Right cardiac atrium (tissue), 5 donors: ENCODE measurements at places on chromosomes 7 and 10. TPM values are rescaled to one million over a fixed set of nuclear protein-coding genes. Genes with fewer than 3 reads are reported as not detected.

DNA sequence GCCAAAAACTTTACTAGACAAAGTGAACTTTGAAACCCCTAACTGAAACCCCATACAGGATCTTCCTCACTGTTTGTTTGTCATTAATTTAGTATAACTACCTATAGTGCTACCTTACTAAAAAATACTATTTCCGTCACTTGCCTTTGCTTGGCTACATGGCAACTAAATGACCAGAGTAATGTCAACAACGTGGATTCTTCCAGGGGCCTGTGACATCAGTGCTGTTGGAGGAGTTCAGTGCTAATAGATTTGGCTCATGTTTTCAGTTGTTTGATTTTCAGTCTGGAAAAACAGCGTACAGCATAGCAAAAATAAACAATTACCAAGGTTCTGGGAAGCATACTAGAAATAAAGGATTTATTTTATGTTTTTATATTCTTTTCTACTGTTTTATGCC, 3.0 kb upstream of the ASB15 start:
- no peak for DNase-seq

Gene NXPH1
- polyA plus RNA-seq = not detected

Gene TMEM213
- not detected for polyA plus RNA-seq

DNA sequence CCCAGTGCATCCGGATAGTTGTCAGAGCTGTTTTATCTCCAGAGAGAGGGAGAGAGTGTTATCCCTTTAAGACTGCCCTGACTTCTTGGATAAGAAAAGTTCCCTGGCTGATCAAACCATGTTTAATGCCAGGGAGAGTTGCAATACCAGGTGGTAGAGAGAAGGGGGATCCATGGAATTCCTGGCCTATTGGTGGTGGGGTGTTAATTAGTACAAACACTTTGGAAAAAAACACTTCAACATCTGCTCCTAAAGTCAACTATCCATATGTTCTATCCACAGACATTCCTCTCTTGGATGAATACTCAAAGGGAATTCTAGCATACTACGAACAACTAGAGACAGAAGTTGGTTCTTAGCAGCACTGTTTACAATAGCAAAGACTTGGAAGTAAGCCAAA, 307.2 kb downstream of the TCERG1L start:
- DNase-seq = no peak

Gene ACTL6B
- polyA plus RNA-seq = not detected

DNA sequence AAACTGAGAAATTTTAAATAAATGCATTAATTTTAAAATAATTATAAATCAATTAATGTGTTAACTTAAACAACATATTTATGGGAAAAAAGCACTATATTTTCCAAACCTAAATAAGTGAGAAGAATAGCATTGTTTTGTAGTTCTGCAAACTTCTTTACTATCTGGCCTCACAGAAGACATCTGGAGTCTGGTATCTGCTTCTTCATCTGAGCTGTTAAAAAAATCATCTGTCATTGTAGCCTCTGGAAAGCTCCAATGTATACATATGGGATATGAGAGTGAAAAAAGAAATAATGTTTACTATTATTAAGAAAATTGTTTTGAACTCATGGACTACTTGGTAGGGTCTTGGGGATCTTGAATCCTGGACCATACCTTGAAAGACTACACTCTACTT, 32.2 kb downstream of the CTTNBP2 start:
- DNase-seq = no peak

Gene NSUN5
- 14.6 TPM for polyA plus RNA-seq

GRCh38 chr7:3028071-3028757, 15.5 kb downstream of the CARD11 start:
- peak; percentile 27 for DNase-seq

Gene AKR1C4
- not detected for polyA plus RNA-seq

GRCh38 chr7:127833641-127834040, 181.6 kb downstream of the SND1 start:
- no peak for DNase-seq

Gene VPS41
- 11.5 TPM for polyA plus RNA-seq

Gene SCART1
- polyA plus RNA-seq = 0.29 TPM

Gene NYAP1
- 0.79 TPM for polyA plus RNA-seq

DNA sequence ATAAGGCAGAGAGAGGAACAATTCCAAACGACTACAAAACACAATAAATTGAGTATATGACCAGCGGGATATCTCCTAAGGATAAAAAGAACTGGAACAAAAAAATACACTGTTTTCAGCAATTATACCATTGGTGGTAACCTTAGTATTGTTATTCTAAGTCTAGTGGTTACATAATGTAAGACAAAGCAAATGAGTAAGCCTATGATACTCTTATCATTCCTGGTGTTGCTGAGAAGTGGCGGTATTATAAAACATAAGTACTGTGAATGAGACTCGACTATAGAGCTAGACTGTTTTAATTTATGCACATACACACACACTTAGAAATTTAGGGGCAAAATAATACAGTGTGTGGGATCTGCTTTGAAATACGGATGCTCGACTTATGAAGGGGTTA, 107.7 kb downstream of the NRBF2 start:
- no peak for DNase-seq

DNA sequence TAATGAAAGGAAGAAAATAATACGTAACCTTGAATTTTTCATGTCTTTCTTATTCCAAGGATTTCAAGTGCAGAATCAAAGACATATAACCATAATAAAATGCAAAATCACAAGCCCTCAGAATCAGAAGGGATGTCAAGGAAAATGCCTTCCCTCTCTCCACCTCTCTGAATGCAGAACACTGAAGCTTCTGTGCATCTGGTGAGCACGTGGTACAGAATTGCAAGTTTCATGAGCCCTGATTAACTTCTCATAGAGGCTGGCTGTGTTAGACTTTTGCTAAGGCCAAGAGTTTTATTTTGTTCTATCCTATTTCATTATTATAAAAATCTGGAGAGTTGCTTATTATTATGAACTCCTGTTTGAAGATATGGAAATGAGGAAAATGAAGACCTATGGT, 533.7 kb upstream of the POM121L12 start:
- DNase-seq = no peak

DNA sequence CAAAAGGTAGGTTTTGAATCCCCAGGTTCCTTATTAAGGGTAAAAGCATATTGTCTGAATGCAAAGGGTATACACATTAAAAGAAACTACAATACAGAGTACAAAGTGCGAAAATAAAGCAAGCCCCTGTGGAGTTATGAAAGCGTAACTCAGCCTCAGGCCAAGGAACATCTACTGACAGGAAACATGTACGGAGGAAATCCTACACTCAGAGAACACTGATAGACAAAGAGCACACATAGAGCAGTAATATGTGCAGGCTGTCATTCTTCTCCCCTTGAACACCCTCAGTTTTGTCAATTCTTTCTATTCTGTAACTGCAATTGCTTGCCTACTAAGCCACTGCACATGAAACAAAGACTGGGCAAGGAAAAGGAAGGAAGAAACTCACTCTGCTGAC, 150.2 kb downstream of the DGKB start:
- DNase-seq = no peak

DNA sequence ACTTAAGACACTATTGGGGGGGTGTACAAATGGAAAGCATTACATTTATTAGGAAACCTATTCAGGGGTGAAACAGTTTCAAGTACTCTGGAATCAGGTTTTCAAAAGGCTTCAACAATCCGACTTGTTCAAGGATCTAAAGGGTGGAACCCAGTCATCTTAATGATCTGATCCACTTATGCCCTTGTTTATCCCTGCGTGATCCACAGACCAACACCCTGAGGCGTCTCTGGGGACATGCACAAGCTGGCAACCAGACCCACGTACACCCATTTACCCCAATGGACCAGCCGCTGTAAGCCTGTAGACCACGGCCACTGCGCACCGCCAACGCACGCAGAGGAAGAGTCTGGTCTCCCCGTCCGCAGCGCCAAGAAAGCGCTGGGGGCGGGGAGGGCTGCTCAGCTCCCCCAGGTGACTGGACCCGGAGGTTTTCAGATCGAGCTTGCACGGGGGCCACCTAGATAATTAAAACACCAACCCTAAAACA, 13.4 kb downstream of the HNRNPF start:
- peak; percentile 37 for DNase-seq

DNA sequence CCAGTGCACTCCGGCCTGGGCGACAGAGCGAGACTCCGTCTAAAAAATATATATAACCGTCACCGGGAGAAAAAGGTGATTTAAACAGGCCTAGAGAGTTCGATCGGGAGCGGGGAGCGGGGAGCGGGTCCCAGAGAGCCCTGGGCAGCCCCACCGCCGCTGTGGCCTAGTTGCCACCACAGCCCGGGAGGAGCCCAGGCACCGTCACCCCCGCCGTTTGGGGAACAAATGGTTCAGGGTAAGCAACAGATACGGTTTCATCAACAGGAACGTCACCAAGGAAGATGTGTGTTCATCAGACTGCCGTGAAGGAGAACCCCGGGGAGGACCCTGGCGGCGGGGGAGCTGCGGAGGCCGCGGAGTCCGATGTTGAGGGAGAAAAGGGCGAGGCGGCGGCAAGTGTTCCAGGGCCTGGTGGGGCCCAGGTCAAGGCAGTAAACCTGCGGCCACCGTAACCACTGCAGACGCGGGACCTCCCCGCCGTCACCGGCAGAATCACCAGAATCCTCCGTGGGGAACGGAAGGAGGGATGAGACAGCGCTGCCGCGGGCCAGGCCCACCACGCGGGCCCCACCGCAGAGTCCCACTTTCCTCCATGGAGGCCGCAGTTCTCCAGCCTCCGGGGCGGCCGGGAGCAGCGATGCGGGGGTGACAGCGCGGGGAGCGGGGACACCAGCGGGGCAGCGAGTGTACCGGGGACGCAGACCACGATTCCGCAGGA, 103.4 kb downstream of the GALNT11 start:
- DNase-seq = no peak

DNA sequence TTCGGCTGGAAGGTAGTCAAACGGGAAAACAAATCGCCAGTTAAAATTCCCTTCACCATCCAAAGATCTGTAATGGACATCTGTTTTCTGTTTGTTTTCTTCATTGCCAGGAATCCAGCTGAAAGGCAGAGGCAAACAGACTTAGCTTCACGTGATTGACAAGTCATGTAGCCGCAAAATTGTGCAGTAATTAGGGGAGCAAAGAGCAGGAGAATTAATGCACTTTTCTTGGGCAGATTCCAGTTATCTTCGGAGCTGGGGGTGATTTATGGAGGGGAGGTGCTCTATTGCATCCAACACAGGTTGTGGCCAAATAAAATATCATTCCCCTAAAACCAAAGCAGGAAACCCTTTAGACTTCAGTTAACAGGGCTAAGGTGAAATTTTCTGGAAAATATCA, 162.2 kb downstream of the MYOF start:
- DNase-seq = no peak

Gene PSPH
- 6.5 TPM for polyA plus RNA-seq

DNA sequence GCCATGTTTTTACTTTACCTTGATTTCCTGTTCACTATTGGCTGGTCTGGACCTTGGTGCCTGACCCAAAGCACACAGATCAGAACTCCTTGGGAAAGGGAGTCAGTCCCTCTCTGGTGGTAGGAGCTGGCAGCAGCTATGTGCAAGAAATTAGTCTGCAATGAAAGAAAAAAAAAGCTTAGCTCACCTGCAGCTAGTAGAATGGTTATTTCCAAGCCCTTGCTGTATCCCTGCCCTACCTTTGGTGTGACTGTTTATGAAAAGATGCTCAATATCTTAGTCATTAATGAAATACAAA, 68.1 kb upstream of the PAPSS2 start:
- DNase-seq = no peak

DNA sequence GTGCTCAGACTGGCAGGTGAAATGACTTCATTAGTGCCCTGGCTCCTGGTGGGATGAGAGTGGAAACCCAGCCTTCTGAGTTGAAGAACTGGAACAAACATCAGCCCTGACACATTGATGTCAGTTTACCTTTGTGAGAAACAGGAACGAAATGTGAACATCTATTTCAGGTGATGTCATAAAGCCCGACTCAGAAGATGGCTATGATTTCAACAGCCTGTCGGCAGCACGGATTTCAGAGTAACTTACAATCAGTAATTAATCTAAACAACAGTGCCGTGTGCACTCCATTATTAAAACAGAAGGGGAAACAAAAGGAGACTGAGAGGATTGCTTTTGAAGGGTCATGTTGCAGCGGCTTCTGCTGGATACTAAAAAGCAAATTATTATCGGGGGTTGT, 243.2 kb downstream of the FRMD4A start:
- no peak for DNase-seq

GRCh38 chr10:129483430-129484010, 16.5 kb downstream of the MGMT start:
- DNase-seq = no peak

GRCh38 chr10:35268791-35269257, 67.5 kb upstream of the CCNY start:
- DNase-seq = no peak

Gene TAS2R5
- 0.41 TPM for polyA plus RNA-seq

Gene CACNB2
- 13.1 TPM for polyA plus RNA-seq

Gene PNLIPRP1
- polyA plus RNA-seq = 0.07 TPM

Gene FKBP6
- not detected for polyA plus RNA-seq

DNA sequence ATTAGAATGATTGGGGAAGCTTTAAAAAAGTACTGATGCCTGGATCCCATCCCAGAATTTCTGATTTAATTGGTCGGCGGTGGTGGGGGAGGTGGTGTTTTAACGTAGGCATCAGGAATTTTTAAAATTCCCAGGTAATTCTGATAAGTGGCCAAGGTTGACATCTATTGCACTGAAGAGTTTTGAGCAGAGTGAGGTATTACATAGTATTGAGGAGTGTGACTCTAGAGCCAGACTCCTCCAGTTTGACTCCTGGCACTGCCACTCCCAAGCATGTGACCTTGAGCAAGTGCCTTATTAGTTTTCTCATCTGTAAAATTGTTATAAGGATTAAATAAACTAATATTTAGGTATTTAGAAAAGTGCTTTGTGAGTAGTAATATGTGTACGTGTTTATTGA, 6.2 kb downstream of the PLEKHA1 start:
- no peak for DNase-seq

Gene ARHGAP22
- 1.4 TPM for polyA plus RNA-seq

Gene MINDY3
- polyA plus RNA-seq = 10.9 TPM

DNA sequence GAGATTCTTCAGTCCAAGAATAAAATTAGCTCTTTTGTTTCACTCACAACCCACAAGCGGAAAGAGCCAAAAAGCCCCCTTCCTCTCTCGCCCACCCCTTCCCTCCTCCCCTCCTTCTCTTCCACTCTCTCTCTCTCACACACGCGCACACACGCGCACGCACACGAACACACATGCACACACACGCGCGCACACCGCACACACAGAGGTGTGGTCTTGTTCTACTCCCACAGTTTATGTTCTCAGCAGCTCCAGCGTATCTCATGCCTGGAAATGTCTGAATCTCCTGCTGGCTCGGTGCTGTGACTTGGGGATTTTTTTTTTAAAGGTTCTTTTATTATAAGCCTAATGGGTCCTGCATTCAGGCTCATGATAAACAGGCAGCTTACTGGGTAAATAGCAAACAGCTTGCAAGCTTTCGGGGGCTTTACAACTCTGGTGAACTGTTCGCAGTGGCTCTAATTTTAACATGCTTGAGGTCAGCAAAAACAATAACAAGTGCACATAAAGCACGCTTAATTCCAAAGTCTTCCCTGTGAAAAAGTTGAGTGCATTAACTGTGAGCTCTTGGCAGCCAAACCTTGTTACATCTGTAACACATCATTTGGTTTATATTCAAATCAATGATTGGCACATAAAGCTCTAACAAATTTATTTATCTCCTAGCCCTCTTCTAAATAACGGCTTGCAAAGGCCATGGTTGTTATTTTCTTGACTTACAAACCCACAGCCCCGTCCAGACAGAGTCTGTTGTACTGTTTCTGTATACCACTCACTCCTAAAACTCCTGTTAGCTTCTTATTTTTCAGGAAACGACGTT, 424.1 kb upstream of the MGMT start:
- DNase-seq = no peak

GRCh38 chr7:78563191-78563590, 764.6 kb downstream of the PHTF2 start:
- DNase-seq = no peak
